ENCODE measurements at places on chromosomes 2 and 18.

DNA sequence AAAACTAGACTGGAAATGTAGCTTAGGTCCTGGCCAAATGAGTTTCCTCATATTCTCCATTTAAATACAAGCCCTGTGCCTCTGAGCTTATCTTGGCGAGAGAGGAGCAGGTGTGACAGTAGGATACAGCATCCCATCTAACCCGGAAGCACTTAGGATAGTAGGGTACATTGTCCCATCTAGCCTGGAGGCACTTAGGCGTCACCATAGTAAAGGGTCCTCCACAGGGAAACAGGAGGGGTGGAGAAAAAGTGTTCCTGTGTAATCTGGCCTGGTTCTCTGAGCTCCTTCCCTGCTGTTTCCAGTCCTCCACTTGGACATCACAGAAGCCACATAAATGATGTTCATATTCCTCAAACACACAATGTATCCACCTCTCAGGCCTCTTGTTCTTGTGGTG is 301.4 kb downstream of the GALR1 start:
- DNase-seq, result no peak

DNA sequence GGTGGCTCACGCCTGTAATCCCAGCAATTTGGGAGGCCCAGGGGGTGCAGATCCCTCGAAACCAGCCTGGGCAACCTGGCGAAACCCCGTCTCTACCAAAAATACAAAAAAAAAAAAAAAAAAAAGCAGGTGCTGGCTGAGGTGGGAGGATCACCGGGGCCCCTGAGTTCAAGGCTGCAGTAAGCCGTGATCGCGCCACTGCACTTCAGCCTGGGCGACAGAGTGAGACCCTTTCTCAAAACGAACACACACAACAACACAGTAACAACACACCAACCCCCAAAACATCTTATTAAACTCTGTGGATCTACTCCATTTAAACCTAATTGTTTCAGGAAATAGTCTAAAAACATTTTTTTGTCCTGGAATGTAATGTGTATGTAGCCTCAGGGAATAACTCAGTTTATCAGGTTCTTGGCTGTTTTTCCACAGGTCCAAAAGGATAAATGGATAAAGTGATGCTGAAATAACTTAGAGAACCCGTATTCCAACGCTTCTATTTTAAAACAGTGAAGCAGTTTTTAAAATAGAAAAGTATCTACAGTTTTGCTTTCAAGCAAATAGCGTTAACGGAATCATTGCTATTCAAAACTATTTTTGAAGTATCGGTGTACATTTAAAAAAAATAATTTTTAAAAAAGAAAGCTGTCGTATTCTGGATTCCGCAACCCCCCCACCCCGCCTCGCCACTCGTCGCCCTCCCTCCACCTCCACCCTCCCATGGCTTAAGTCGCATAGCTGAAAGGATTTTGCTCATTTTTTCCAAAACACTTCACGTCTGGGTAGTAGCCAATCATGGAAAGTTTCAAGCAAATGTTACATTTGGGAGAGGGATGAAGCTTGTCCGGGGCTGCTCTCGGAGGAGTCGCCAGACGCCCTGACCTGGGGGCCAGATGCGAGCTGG is 895 bp upstream of the GLS start:
- DNase-seq, result peak; percentile 31

DNA sequence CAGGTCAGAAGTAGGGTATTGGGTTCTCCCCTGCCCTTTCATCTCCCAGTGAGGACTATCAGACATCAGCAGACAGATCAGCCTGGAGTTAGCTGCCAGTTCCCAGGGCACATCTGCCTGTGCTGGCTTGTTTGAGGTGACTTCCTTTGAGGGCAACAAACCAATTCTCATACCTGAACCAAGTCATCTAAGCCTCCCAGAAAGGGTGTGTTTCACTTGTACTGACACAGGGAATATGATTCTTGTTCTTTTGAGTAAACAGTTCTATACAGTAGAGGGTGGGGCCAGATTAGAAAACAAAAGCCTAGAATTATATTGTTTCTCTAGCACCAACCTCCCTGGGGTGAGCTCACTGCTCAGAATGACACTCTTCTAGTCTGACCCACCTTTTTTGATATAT is 591.9 kb downstream of the SLC4A3 start:
- DNase-seq, result no peak

DNA sequence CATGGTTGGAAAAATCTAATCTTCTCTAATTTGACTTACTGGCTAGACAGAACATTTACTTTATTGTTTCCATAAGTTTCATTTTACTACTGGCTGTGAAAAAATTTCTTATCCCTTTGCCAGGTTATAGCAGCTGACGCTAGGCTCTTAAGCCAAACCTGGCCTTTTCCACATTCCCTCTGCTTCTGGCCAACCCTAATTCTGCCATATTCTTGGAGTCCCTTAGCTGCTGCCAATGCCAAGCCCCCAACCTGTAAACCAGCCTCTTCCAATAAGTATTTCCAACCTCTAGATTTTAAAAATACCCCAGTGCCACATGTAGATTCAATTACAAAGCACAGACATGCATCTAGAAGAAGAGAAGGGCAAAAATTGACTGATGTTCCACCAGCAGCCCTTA is 452.3 kb upstream of the MEX3C start:
- DNase-seq, result no peak

GRCh38 chr2:144504218-144504641 is 15.7 kb downstream of the ZEB2 start:
- DNase-seq, result no peak

DNA sequence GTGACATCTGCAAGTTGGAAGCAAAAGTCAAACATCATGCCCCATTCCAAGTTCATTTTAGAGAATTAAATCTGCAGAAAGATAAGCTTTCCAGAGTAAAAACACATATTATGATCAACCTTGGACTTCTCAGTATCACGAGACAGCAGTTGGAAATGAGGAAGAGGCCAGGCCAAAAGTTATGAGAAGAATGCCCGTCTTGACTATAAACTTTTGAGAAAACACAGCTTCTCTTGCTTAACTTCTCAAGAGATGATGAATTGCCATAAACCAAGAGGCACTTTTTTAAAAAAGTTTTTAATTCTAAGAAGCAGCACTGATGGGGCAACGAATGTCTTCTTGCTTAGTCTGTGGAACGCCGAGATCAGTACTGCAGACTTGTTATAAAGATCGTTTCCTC is 52.6 kb upstream of the NFU1 start:
- DNase-seq, result no peak

GRCh38 chr2:174072069-174072468 is 106.9 kb upstream of the SP3 start:
- DNase-seq, result no peak

DNA sequence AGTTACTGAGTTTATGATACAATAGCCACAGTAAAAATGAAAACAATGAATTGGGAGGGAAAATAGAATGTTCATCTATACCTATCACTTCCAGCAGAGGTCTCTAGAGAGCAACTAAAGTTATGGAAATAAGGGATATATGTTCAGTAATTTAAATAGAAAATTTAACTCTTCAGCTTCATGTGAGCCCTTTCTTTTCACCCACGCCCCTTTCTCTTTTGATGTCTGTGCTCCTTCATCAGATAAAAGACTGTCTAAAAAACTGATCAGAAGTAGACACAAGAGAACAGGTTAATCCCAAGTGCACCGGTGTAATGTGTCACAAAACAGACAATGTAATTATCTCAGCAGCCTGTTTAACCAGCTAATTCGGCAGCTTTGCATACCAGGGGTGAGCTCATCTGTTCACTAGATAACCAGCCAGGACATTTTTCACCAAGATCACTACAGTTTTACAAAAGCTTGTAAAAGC is 238.5 kb upstream of the ERBB4 start:
- DNase-seq, result no peak

DNA sequence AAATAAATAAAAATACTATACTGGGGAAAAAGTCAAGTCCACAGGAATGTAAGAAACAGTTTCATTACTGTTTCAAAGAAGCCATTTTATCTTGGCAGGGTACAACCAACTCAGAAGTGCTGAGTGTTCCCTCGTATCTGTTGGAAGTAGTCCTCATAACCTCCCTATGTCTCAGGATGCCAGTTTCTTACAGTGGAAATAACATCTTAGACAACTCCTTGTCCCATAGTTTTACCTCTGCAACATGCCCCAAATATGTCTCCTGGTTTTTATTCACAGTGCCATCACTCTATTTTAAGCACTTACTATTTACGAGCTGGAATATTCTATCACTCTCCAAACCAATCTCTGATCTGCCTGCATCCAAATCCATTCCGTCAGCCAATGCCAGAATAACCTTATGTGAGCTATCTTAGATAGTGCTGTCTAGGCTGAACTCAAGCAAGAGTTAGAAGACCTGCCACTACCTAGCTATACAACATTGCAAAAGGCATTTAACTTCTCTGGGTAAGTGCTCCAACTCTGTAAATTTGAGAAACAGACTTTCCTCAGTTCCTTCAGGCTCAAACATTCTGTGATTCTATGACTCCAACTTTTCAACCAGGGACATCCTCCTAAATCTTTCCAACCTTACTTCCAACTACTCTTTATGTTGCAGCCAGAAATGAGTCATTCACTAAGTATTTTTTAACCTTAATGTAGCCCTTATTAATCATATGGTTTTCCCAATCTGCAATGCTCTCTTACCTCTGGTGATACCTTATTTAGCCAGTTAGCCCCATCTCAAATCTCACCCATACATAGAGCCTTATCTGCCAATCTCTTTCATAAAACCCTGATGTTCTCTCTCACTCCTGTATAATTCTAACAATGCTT is 66.7 kb downstream of the RTN4 start:
- no peak for DNase-seq

Measured in stimulated activated CD8-positive, alpha-beta memory T cell treated with anti-CD3 and anti-CD28 coated beads, Interleukin-2, amount 100 ng/mL, for 1 hour (primary cell).